ENCODE measurements at places on chromosomes 4 and X.
A peak's percentile ranks its signal among the peaks of the same experiment; 100 is the strongest.

DNA sequence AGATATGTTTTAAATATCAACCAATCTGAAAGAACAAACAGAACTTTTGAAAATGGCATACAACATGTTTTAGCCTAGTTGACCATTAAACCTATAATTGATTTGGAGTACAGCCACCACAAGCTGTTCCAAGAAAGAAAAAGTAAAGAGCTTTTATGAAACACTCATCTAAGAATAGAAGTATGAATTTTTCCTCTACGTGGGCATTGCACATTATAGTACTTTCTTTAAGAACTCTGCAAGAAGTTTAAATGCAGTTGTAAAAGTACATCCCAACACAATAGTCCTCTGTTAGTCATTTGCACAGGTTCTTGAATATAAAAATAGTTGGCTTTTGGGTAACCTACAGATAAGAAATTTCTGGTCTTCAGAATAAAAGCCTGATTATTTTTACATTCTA lies 933.6 kb upstream of the ADGRL3 start:
- DNase-seq = no peak

- DNase-seq = no peak
Observed at GRCh38 chr4:8525383-8526120, 54.6 kb upstream of the GPR78 start.

- peak; percentile 70 for DNase-seq
Observed at GRCh38 chr4:139099366-139099982, 77.5 kb downstream of the ELF2 start.

- no peak for DNase-seq
Observed at GRCh38 chr4:146506272-146506671, 15.5 kb downstream of the SLC10A7 start.
